CD4-positive, alpha-beta T cell treated with Interleukin-21 for 1 hour (primary cell): ENCODE measurements at places on chromosomes 4 and X.

GRCh38 chr4:170080496-170080895 is 9.3 kb downstream of the AADAT start:
- DNase-seq = no peak

DNA sequence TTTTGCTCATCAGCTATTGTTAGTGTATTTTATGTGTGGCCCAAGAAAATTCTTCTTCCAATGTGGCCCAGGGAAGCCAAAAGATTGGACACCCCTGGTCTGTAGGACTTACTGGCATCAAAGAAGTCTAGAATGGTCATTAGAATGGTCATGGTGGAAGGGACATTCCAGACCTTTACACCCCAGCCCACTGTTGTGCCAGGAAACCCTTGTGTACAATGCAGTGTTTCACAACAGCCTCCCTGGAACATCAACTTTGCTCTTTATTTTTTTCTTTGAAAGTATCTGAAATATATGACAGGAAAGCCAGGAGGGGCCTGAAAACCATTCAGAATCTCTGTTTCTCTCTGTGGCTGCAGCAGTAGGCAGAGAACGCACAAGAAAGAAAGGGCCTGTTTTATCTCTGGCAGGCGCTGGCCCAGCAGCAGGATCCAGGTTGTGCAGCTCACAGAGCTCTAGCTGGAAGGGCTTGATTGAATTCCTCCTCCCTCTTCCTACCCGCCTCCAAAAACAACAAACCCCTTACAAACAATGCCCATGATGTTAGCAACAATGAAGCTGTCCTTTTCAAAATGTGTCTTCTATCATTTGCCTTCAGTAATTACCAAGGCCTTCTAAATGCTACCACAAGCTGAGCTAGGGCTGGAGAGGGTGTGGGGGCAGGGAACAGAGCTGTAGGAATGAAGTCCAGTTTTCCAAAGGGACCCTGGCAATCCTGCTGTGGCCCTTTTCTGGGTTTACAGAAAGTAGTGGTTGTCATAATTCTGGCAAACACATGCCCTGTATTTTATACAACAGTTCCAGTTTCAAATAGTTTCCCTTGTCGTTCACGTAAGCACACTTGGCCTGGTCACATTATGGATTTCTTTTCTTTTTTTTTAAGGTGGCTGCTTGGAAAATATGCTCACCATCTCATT is 32.3 kb upstream of the TFDP3 start:
- no peak for DNase-seq

DNA sequence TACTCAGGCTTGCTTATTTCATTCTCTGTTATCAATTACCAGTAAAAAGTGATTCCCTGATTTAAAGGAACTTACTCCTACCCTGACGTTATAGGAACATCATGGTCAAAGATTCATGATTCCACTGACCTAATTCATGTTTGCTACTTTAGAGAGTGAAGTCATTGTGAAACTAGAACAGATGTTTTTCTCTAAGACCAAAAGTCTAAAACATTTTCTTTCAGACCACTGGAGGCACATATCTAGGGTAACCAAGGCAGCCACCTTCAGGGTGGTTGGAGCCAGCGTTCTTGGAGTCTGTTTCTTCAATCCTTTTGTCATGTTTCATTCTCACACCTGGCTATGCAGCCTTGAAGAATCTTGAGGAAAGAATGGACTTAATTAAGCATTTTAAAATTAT is 77.8 kb downstream of the GALNTL6 start:
- no peak for DNase-seq

DNA sequence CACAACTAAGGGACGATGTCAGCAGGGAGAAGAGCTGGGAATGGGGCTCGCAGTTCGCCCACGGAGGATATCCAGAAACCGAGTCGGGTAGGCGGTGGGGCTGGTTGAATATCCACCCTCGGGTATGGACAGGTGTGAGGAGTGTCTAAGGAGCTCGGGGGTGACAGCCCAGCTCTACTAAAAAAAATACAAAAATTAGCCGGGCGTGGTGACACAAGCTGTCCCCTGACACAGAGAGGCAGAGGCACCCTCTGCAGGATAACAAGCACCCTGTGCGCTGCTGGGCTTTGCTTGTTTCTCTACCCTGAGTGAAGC is 12.2 kb upstream of the ASMTL start:
- no peak for DNase-seq

GRCh38 chr4:173211222-173211621 is 42.6 kb downstream of the GALNT7 start:
- DNase-seq = no peak

- DNase-seq = no peak
These were observed 61.5 kb upstream of the CLCN4 start for GRCh38 chrX:10095246-10095645.

DNA sequence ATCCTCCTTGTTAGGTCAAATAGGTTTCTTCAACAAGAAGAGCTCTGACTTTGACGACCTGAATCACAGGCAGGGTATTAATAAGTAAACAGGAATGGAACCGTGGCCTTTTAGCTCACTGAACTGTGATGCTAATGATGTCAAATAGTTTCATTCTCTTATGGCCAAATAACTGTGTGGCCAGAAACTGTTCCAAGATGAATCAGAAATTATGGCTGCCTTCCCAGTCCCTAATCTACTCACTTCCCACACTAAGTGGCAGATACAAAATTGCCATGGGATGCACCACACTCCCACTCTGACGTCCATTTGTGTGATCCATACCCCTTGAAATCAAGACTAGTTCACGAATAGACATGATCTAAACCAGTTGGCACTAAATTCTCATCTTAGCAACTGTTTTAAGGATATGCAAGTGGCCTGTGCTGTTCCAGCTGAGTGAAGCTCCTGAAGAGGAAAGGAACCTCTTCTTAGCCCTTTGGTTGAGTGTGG is 455.4 kb downstream of the IL15 start:
- DNase-seq = no peak

DNA sequence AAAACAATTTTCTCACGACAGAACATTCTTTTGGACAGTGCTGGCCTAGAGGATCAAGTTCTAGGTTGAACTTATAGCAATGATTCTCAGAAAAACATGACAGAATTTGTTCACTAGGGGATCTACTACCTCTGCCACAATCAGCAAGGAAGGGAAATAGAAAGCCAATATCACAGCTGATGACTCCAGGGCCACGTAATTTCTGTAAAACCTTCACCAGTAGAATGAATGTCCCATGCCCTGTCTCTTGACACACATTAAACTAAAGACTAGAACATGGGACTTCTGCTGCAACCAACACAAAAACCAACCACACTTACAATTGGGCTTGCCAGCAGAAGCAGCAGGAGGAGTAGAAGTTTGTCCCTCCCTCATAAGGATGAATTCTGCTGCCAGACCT is 86.0 kb upstream of the NPFFR2 start:
- no peak for DNase-seq

DNA sequence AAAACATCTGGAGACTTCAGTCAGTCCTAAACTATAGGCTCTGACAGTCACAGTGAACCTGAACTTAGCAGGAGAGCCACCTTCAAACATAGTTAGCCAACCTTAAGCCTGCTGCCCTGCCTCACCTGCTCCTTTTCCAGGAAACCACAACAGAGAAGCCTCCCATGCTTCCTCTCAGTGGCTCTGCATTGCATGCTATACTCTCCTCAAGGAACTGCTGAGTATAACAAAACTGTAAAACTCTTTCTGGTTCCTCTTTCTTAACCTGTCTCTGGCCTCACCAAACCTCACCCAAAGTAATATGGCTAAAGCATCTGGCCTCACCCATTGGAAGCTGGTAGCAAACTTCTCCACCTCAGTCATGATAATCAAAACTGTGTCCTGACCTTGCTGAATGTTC is 122.1 kb downstream of the ANKRD50 start:
- DNase-seq = no peak

- no peak for DNase-seq
These were observed 18.8 kb downstream of the SLC7A11 start for GRCh38 chr4:138223231-138223910.

GRCh38 chr4:68021185-68021584 is 57.9 kb upstream of the TMPRSS11A start:
- DNase-seq = no peak

- no peak for DNase-seq
These were observed 43.4 kb downstream of the TET2 start for GRCh38 chr4:105189855-105190650.

- DNase-seq = no peak
These were observed 2.2 kb upstream of the SEPTIN11 start for GRCh38 chr4:76947369-76947768.

DNA sequence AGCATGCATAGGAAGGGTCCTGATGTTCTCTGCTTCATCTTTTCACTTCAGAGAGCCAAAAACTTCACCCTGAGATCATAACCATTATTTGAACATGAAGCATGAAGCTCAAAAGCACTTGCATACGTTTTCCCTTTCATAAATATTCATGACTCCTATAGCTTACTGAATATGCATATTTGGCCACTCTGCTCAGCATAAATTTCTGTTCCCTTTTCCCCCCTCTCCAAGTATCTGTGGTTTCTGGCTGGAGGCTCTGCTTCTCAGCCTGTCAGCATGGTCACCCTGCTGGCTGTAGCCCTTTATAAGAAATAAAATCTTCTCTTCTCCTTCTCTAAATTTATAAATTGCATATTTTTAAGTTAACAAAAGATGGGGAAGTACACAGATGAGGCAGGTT is 384.7 kb upstream of the AGA start:
- DNase-seq = no peak

DNA sequence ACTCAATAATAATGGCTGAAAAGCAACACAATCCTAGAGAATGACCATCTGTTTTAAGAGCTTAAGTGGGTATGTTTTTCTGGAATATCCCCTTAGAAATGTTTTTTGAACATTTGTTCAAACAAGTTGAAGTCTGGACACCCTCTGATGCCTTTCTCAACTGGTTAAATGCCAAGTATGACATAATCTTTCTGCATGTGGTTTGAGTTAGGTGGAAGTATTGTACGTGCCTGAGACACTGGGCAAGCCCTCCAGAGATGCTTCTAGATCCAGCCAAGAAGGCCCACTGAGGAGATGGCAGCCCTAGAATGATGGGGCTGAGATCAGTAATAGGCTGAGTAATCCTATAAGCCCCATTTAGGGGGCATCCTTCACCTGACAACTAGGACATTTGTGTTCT is 493.1 kb downstream of the MAGEE1 start:
- no peak for DNase-seq

GRCh38 chr4:141329174-141329569 is 108.5 kb downstream of the ZNF330 start:
- DNase-seq = peak; percentile 17

GRCh38 chrX:134840370-134840769 is 150.4 kb upstream of the SMIM10 start:
- no peak for DNase-seq

DNA sequence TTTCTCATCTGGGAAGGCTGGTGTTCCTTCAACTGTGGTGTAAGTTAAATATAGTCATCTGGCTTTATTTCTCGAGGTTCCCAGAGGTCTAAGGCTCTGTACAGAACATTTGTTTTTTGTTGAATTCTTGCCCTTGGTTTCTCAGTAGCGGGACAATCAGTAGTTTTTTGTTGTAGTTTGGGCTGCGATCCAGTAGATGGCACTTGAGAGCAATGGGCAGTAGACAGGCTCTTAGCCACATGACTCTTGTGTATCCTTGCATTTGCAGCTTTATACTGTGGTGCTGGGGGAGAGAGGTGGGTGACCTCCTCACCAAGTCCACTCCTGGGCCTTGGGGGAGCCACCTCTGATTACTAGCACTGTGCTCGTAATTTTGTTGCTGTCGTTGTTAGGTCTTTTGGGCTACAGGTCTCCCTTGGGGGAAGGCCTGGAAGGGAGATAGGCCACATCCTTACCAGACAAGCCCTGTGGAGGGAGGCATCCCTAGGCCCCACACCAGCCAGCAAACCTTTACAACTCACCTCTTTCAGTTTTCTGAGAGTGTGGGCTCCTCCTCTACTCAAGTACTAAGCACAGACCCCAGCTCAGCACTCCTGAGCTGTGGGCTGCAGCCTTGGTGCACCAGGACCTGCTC is 8.1 kb downstream of the ETDB start:
- DNase-seq = peak; percentile 46

GRCh38 chr4:29336861-29337260 is 1383.3 kb upstream of the PCDH7 start:
- DNase-seq = no peak

DNA sequence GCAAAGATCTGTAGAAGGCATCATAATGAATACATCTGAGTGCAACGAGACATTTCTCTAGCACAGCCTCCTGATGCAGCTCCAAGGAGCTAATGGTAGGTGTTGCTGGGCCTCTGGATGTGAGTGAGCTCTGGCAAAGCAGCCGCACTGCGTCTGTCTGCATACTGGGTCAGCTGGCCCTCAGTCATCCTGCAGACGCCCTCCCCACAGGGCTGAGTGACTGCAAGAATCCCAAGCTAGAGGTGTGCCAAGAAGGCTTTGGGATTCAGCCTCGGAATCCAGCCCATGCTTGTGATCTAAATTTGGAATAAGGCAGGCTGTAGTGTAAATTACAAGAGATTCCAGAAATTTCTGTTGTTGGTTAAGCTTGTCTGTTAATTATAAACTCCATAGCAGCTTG is 18.5 kb downstream of the HERC3 start:
- no peak for DNase-seq

- DNase-seq = no peak
These were observed 103.6 kb downstream of the CHIC2 start for GRCh38 chr4:53960843-53961242.

DNA sequence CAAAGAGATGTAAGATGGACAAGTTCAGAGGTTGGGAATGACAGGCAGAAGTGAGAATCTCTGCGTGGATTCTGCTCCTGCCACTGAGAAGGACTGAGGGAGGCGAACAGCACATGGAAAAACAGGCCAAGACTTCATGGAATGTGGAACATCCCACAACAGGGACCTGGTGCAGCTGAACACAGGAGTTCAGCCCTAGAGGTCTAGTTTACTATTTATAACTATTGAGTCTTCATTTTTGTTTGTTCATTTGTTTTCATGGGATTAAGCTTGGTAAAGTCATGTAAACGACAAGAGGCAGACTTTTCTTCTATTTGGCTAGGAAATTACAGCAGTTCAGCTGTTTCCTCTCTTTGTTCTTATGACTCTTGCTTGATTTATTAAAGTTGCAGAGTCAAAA is 234.5 kb downstream of the MAML3 start:
- no peak for DNase-seq

DNA sequence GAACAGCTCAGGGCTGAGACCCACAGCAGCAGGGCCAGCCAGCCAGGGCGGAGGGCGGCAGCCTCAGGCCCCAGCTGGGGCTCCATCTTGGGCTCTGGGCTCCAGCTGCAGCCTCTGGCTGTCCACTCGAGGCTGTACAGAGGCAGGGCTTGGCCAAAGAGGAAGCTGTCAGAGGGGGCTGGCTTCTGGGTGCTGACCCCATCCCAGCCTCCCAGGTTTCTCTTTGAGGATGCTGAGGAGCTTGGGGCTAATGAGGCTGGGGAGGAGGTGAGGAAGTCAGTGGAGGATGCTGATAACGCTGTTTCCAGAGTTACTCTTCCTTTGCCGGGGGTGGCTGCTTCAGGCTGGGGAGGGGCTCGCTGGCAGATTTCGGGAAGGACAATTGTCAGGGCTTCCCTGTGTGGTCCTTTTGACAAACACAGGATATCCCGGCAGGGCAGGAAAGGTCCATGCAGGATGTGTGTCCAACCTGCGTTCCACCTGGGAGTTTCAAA is at the start of gene DIPK2B:
Gene DIPK2B, minus strand, starts transcription at position 136 of the 494 bp plus-strand sequence. Its CDS starts 50 bp downstream, at position 86.
- no peak for DNase-seq
